ENCODE measurements at places on chromosomes 5 and 9. TPM values are rescaled to one million over a fixed set of nuclear protein-coding genes. Genes with fewer than 3 reads are reported as not detected.

FOXI1 gene
- total RNA-seq: 1.3 TPM

FAM151B gene
- total RNA-seq: 2.7 TPM

C5 gene
- 13.2 TPM for total RNA-seq

PWWP2A gene
- 39.3 TPM for total RNA-seq

IFNB1 gene
- not detected for total RNA-seq

LRRC19 gene
- not detected for total RNA-seq

CAVIN4 gene
- 0.29 TPM for total RNA-seq

DNA sequence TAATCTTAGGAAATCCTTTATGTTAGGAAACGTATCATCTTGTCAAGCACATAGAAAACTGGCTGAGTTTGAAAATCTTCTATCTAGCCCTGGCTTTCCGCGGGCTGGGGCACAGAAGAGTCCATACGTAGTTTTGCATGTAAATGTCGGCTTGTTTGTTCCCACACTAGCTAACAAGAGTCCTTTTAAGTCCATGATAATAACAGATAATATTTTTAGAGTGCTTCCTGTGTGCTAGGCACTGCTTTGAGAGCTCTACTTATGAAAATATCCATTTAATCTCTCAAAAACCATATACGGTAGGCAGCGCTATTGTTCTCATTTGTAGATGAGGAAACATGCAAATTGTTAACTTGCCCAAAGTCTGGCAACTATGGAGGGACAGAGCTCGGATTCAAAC, 40.5 kb downstream of the FYB1 start:
- no peak for DNase-seq

DNA sequence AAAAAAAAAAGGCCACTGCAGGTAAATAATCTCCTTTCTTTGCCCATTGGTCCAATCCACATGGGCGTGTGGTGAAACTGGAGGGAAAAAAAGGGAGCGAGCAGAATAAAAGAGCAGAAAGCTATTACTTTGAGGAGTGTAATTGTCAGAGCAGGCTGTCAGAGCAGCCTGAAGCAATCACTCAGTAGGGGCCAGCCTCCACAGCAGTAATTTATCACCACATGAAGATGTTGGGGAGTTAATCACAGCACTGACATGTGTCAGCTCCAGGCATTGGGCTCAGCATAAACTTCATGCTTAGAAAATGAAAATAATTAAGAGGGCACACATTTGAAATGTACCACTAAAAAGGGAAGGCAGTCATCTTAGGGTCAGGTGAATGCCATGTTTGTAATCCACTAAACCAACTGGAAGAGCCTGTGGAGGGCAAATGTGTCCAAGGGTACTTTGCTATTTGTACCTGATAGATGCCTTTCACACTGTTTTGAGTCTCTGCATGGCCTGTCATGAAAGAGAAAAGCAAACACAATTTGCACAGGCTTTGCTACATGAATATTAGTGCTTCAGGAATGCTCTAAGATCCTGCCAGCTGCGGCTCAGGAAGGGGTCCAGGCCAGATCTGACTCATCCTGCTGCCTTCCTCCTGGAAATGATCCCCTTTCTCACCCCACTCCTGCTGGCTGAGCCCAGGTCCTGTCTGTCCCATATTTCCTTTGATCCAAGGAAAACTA, 2.9 kb upstream of the PTGER4 start:
- no peak for DNase-seq

DNA sequence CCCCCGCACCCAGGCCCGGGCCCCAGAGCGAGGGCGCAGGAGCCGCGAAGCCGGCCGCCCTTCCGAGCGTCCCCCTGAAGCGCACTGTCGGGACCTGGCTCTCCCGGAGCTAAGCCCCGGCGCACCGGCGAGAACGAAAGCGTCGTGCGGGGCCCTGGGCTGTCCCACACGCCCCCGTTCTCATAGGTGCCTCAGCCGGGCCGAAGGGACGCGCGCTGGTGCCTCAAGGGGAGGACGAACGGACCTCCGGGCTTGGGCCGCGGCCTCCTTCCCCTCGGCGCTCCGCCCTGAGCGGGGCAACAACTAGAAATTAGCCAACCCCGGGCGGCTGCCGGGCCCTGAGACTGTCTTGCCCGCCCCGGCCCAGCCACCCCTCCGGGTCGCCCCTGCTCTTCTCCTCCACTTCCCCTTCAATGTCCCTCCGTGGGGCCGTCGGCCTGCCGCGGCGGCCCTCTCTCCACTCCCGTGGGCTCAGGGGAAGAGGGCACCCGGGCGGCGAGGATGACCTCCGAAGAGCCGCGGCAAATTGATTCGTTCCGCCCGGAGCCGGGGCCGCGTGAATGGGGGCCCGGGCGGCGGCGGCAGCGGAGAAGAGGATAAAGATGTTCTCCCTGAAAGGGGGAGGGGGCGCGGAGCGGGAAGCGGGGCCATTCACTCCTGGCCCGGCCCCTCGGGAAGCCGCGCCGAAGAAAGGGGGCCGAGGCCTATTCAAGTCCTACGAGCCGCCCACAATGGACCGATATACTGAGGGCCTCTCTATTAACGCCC, 3.5 kb upstream of the PRDM12 start:
- DNase-seq: no peak

DNA sequence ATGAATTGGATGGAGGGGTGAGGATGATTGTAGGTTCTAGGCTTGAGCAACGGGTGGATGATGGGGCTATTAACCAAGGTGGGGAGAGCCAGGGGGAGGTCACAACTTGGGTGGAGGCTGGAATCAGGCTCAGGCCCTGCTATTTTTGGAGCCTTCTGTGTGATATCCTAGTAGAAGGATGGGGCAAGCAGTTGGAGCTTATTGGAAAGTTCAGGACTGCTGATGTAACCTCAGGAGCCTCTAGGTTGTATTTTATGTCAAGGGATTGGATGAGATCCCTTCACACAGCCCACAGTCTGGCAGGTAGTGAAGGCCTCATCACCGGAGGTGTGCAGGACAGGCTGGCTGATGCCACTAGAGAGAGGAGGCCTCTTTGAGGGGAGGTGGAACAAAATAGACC, 11.2 kb upstream of the RPS14 start:
- DNase-seq: no peak

- no peak for DNase-seq
These were observed 1.0 kb upstream of the IL12B start for GRCh38 chr5:159331093-159331973.

DNA sequence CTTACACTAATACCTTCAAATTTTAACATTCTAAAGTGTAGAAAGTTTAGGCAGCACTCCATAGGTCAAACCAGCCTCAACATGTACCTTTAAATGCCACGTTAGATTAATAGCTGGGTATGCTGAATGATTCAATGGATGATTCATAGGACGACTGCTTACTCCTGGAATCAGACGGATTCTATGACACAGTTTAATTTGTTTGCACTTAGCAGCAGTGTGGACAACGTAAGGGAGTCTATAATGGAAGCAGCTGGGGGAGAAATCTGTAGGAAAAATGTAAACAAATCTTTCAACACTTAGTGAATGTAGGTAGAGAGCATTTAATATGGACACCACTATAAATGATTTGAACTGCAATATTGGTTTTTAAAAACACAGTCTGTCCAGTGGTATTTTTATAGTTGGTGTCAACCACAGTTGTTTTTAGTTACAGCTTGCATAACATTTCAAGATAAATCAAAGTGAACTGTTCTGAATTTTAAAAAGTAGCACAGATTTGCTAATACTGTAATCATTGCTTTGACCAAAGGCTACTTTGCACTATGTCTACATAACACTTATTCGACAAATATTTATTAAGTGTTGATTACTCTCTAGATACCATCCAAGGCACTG, 701.5 kb upstream of the MEF2C start:
- no peak for DNase-seq

DNA sequence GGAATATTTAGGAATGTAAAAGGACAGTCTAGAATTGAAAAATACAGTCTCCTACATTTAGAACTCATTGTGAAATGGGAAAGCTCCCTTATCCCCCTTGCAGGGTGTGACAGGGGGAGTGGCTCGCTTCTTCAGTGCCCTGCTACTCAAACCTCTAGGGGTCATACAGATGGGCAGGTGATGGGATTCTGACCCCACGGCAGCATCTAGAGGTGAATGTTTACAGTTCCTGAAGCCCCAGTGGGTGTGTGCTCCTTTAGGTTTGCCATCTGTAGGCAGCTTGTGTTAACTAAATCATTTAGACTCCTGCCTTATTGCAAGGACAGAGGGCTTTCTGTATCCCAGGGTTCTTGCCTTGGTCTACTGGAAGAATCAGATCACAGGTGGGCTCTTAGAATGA, 271.0 kb upstream of the MPDZ start:
- DNase-seq: no peak

DNA sequence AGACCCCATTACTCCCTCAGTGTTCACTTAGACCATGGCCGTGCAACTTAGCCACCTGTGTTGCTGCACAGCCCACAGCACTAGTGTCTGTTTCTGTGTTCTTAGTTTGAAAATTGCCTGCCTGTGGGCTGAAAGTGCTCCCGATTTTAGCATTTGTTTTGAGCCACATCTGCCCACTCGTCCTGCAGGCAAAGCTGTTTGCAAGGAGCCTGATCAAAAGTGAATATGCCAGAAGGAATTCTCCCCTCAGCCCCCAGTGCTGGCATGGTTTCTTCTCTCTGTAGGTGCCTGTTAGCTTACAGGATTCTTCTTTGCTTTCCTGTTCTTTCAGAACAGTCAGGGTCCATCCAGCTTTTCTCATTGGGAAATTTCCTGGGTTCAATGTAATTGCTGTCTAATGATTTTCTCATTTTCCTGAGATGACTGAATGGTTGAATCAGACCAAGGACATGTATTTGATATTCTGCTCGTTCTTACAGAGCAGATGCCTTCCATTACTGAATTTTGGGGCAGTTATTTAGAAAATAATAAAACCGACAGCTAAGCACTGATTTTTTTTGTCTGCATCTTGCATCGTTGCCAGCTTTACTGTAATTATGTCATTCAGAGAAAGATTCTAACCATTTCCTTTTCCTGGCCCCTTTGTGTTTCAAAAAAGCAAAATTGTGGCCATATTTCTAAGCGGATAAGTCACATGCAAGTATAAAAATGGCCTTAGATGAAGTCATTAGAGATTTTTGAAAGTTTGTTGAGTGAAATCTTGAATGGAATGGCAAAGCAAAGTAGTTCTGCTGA, 111.1 kb upstream of the CKMT2 start:
- no peak for DNase-seq

DNA sequence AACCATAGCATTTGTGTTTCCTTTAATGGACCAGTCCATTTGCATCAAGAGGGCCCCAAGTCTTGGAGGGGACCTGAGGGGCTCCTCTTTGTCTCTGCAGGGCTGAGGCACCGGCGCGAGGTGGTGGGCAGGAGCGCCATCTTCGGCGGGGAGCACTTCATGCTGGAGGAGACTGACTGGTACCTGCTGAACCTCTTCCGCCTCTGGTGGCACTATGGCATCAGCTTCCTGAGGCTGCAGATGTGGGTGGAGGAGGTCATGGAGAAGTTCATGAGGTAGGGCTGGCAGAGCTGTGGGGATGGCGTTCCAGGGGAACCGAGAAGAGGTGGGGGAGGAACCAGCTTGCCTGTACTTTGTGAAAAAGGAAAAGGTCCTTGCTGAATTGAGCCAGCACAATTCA, 6.1 kb downstream of the PCYOX1L start:
- no peak for DNase-seq

- DNase-seq: no peak
These were observed 12.2 kb upstream of the PRXL2C start for GRCh38 chr9:96667363-96667728.

GRCh38 chr9:1747417-1747967, 267.7 kb upstream of the SMARCA2 start:
- no peak for DNase-seq

GRCh38 chr5:78360924-78361630, 660 bp downstream of the SCAMP1 start:
- DNase-seq: peak; percentile 66

- no peak for DNase-seq
These were observed 371.6 kb downstream of the PIK3R1 start for GRCh38 chr5:68587171-68587570.

GRCh38 chr5:61020415-61020814, 75.4 kb downstream of the NDUFAF2 start:
- DNase-seq: no peak

GRCh38 chr9:127112735-127113161, 9.7 kb downstream of the ANGPTL2 start:
- no peak for DNase-seq

DNA sequence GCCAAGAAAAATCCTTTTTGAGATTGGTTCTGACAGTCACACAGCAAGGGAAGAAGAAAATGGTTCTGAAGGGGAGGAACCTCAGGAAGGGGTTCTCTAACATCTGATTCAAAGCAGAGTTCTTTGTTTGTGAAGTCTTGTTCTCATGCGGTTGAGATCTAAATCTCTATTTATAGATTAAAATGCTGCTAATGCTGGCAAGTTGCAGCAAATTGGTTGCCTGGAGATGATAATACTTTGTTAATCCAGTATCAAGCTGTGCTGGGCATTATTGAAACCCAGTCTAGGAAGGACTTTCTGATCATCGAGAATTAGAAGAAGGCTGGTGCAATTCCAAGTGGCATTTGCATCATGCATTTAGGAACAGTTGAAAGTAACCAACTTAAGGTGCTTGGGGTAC, 34.0 kb upstream of the SLC28A3 start:
- DNase-seq: no peak

- DNase-seq: no peak
These were observed 70.8 kb upstream of the PRRC1 start for GRCh38 chr5:127446626-127447025.

GRCh38 chr5:171957591-171958251, 48.7 kb downstream of the FBXW11 start:
- no peak for DNase-seq

DNA sequence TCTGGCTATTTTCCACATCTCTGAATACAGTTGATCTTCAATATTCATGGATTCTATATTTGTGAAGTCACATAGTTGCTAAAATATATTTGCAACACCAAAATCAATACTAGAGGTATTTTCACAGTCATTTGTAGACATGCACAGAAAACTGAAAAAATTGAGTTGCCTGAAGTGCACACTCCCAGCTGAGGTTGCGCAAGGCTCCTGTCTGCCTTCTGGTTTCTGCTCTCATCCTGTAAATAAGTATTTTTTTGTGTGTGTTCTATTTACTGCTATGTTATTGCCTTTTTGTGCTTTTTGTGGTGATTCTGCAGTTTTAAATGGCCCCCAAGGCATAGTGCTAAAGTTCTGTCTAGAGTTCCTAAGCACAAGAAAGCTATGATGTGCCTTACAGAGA, 371.1 kb upstream of the GRAMD2B start:
- no peak for DNase-seq

DNA sequence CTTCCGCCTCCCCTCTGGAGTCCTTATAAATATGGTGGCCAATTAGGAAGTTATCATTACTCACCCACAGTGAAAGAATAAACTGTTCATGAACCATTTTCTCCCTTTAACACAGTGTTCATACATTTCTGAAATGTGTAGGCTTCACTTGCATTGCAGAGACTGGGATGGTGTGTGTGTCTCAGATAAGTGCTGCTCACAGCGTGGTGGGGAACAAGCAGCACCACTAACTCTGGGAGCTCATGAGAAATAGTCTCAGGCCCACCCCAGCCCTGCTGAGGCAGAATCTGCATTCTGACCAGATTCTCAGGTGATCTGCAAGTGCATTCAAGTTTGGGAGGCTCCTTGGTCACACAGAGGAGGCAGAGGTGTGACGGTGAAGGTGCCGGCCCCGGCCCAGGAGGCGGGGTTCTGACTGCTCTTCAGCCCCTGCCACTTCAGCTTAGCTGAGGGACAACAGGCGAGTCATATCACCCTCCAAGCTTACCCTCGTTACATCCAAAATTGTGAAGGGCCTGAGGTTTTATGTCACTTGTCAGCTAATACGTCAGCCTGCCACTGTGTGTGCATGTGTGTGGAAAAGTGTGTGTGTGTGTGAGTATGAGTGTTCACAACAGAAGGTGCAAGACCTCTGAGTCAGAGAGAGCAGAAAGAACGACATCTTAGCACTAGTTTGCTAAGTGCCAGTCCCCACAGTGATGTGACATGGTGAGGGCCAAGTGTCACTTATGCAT, 34.7 kb downstream of the DAP start:
- DNase-seq: no peak

Measured in breast epithelium (tissue), 4 donors.